Naive thymus-derived CD8-positive, alpha-beta T cell (primary cell): ENCODE measurements at places on chromosomes 1 and 21.

- DNase-seq, result no peak
These were observed 90.9 kb downstream of the IER5 start for GRCh38 chr1:181179279-181179986.

- DNase-seq, result no peak
These were observed 22.2 kb downstream of the SLC2A1 start for GRCh38 chr1:42936309-42937078.

DNA sequence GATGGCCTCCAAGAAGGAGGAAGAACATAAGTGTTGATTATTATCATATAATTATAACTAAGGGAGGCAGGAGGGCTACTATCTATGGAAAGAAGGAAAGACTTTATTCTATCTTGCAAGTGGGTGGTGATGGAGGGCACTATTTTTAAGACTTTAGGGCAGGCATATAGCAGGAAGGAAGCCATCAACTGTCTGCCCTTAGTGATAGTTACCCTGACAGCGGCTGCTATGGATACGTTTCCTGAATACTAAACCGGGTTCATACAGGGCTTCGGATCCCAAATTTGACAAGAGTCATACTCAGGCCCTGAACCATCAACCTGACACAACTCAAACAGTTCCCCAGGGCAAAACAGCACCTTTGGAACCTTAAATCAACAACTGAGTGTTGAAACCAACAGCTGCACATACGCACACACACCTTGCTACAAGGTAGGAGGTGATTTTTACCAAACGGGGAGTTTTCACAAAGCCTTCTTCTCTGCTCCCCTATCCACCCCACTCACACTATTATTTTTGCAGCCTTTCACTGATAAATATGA is 397.2 kb downstream of the OMA1 start:
- no peak for DNase-seq

DNA sequence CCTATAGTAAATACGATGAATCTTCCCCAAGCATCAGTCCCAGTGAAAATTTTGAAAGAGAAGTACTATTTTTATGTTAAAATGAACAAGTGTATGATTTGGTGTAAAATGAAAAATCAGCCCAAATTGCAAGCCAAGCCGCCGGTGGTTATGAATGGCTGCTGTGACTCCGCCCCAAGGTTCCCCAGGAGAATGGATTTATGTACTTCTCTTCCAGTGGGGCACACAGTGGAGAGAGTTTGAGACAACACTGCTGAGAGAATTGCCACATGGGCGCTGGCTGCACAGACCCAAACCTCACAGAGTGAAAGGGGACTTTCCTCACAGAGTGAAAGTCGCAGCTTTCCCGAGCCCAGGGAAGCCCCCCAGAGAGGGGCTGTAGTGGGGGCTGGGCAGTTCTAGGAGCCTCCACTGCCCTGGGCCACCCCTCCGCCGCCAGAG is 24.0 kb downstream of the CDK18 start:
- DNase-seq, result no peak

- no peak for DNase-seq
These were observed 67.6 kb downstream of the OLFML2B start for GRCh38 chr1:161956097-161956496.

GRCh38 chr1:22665752-22666151 is 12.7 kb downstream of the C1QB start:
- no peak for DNase-seq

DNA sequence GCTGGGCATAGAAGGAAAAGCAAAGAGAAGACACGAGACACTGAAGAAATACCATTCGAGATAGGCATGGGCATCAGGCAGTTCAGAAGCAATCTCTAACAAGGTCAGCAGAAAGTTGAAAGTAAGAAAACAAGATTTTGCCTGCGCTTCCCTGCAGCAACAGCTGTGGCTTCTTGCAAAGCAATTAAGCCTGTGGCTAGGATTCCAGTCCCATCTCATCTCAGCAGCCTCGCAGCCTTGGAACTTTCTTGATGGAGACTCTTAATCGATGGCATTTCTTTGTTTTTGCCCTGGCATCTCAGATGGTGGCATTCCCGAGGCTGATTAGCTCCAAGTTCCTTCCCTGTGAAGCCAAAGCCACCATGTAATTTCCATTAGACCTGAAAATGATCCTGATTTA is 64.6 kb upstream of the SPAG17 start:
- no peak for DNase-seq

DNA sequence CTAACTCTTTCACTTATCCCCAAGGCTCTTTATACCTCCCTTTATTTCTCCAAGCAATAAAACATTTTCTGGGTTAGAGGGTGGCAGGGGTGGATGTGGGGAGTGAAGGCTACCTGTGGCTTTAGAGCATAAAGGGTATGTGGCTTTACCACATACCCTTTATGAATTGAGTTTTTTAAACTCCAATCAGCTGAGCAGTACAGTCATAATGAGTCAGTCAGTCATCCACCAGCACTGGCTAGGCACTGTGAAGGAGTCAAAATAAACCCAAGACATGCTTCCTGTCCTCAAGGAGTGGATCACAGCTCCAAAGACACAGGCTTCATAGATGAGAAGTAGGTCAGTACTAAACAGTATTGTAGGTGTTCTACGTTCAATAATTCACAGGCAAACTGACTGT is 2.6 kb upstream of the TDRD10 start:
- DNase-seq, result no peak

DNA sequence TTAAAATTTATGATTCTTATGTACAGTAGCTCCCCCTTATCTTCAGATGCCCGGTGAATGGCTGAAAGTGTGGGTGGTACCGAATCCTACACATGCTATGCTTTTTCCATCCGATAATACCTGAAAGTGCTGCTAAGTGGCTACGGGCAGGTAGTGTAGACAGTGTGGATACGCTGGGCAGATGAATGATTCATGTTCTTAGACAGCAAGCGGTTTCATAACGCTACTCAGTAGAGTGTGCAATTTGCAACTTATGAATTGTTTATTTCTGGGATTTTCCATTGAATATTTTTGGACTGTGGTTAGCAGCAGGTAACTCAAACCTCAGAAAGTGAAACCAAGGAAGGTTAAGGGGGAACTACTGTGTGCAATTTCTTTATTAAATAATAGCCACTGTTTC is 7.5 kb downstream of the PCP4 start:
- DNase-seq, result no peak

DNA sequence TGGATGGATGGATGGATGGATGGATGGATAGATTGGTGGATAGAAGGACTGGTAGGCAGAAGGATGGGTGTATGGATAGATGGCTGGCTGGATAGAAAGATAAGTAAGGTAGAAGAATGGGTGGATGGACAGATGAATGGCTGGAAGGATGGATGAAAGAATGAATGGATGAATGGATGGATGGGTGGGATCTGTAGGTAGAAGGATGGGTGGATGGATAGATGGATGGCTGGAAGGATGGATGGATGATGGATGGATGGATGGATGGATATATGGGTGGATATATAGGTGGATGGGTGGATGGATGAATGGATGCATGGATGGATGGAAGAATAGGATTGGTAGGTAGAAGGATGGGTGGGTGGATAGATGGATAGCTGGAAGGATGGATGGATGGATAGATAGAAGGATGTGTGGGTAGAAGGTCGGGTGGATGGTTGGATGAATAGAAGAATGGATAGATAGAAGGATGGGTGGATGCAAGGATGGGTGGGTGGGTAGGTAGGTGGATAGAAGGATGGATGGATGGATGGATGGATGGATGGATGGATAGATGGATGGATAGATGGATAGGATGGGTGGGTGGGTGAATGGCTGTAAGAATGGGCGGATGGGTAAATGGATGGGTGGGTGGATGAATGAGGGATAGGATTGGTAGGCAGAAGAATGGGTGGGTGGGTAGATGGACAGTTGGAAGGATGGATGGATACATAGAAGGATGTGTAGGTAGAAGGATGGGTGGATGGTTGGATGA is 7.5 kb downstream of the MASP2 start:
- no peak for DNase-seq

DNA sequence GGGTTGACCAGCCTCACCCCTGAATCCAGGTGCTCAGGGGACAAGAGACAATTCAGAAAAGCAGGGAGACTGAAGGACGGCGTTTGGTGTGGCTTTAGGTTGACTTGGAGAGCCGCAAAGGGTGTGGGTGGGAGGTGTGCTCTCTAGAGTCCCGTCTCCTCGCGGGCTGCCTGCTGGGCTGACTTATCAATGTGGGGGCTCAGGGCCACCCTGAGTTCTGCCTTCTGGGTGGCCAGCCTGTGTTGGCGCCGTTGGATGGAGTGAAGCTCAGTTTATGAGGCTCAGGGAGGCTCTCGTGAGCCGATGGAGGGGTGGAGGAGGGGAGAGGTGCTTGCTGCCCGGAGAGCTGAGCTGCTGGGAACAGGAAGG is 13.0 kb downstream of the GPR137B start:
- DNase-seq, result no peak

GRCh38 chr1:22643381-22643780 is at the start of gene C1QC:
Gene C1QC (plus strand): TSS chr1:22643633. CDS start chr1:22644024, 391 bp downstream.
- no peak for DNase-seq

DNA sequence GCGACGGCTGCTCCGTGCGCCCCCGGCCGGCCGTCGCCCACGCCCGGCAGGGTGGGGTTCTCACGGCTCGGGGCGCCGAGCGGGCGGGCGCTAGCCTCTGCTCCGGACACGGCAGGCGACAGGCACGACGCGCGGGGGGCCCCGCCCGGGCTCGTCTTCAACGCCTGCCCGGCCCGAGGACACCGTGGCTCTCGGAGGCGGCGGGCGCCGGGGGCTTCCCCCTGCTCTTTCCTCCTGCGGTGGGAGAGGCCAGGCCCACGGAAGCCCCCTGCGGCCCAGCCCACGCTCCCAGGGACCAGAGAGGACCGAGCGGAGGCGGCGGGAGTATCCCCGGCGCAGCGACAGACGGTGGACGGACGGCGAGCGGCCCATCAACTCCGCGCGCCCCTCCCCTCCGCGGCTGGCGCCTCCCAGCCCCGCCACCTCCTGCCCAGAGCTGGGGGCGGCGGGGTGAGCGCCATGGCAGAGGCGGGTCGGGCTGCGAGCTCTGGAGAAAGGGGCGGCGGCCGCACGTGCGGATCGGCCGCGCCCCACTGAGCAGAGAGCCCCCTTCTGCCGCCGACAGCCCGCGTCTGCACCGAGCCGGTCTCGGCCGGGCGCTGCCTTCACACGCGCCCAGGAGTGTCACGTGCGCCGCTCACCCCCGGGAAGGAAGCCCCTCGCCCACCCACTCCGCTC is at the start of the genes SHE and TDRD10:
Gene SHE, minus strand, starts transcription at position 347 of the 678 bp plus-strand sequence. CDS start 386 bp downstream, outside the sequence.
Gene TDRD10, plus strand, starts transcription at position 154 of the 678 bp plus-strand sequence. CDS start 4,685 bp downstream, outside the sequence.
- peak; percentile 21 for DNase-seq

- no peak for DNase-seq
These were observed 209.7 kb upstream of the VAMP3 start for GRCh38 chr1:7561331-7561921.

DNA sequence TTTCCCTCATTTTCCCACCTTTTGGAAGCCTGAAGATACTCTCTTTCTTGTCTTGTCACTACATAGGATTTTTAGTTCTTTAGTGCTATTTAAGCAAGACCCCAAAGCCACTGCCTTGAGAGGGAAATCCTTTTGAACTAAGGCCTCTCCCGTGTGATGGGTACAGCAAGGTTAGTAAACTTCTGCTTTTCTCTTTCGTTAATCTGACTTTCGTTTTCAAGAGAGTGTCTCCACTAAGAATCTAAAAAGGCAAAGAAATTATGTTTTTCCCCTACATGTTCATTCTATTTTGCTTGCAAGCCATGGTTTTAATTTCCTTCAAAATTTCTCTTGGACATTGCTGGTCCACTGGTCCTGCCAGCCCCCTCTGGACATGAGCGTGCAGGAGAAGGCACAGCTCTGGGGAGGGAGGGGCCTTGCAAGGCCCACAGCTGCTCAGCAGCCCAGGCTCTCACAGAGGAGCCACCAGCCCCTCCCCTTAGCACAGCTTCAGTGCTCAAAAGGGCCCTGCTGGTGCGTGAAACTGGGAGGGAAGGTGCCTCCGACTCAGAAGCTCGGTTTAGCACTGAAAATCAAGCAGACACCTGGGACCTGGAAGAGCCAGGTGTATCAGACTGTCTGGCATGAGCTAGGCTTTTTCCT is 210.9 kb upstream of the GALNT2 start:
- peak; percentile 40 for DNase-seq

GRCh38 chr1:63651161-63651701 is 58.0 kb downstream of the PGM1 start:
- DNase-seq, result no peak

DNA sequence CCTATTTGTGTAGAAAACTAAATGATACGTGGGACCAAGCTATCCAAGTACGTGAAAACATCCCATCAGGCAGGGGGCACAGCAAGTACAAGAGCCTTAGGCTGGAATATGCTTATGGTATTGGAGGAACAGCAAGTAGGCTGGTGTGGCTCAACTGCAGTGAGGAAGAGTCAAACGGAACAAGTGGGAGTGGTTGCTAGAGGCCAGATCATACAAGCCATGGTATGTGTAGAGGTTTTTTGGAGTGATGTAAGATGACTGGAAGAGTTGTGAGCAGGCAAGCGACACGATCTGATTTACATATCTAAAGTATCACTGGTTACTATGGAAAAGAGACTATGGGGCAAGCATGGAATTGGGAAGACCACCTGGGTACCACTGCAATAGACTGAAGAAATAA is 27.8 kb downstream of the ELK4 start:
- no peak for DNase-seq

GRCh38 chr21:23853796-23854379 is 1753.4 kb downstream of the MRPL39 start:
- DNase-seq, result peak; percentile 31

- no peak for DNase-seq
These were observed 29.8 kb downstream of the FHAD1 start for GRCh38 chr1:15276691-15277446.

DNA sequence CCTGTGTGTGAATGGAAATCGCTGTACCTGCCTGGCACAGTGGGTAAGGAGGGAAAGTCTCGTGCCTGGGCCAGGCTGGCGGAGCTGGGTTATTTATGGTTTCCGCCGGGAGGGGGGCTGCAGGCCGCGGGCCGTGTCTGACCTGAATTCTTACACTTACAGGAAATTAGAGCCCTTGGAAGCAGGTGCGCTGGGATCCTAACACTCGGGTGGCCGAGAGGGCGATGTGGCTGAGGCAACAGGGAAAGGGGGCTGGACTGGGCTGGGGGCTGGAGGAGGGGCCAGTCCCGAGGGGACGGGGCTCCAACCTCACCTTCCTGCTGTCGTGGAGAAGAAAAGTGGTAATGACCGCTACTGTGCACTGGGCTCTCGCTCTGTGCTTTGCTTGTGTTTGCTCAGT is 109.4 kb upstream of the WNT4 start:
- no peak for DNase-seq

GRCh38 chr1:220189750-220190347 is 82.4 kb downstream of the RAB3GAP2 start:
- no peak for DNase-seq

DNA sequence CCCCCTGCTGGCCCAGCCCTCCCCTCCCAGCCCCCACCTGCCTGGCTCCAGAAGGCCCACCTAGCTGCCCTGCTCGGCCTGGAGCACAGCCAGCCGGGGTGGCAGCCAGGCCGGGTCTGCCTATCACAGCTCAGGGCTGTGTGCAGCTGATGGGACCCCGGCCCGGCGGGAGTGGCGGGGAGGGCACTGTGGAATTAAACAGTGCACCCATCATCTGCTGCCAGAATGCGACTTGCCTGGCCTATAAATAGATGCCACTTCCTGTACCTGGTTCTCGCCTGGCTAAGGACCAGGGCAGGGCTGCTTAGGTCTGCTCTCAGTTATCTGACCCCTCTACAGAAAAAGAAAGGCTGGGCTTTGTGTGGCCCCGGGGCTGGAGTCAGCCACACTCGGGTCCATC is 98.2 kb upstream of the VAMP3 start:
- DNase-seq, result no peak
